ENCODE measurements at places on chromosomes 6 and 20. TPM values are rescaled to one million over a fixed set of nuclear protein-coding genes. Genes with fewer than 3 reads are reported as not detected.

Gene GNMT
- 0.47 TPM for total RNA-seq

Gene ADGB
- total RNA-seq, result not detected

Gene TUBB2B
- total RNA-seq, result 5.1 TPM

Gene MAP3K7
- total RNA-seq, result 17.1 TPM

Gene MLIP
- total RNA-seq, result not detected
